ENCODE measurements at places on chromosomes 13 and 19. TPM values are rescaled to one million over a fixed set of nuclear protein-coding genes. Genes with fewer than 3 reads are reported as not detected.
A peak's percentile ranks its signal among the peaks of the same experiment; 100 is the strongest.

DNA sequence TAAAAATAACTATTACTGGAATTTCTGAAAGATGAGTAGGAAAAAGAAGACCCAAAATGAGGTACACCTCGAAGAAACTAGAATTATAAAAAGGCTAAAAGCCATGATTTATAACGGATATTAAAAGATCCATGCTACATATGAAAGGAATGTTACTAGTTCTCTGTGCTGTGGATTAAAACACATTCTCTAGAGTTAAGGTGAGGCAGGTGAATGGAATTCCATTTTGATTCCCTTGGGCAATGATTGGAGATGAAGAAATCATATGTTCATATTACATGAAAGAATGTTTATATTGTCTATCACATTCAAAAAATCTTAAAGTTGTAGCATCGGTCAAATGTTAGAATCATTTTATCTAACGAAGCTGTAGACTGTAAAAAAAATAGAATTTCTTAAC is 783.7 kb downstream of the PCDH9 start:
- no peak for DNase-seq

DNA sequence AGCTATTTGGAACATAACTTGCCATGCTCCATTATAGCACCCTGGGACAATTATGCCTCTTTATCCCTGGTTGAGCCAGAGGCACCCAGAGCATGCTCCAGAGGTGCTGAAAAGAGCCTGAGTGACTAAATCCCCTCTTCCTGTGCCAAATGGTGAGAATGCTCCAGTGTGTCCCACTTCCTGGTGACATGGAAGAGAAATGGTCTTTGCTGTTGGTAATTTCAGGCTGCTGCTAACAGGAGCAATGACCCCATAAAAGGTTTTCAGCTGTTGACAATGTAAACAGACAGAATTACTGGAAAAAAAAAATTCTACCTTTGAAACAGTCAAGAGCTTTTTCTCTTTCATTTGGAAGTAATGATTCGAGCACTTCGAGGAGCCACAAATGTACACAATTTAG is 341.8 kb downstream of the FGF9 start:
- no peak for DNase-seq

DNA sequence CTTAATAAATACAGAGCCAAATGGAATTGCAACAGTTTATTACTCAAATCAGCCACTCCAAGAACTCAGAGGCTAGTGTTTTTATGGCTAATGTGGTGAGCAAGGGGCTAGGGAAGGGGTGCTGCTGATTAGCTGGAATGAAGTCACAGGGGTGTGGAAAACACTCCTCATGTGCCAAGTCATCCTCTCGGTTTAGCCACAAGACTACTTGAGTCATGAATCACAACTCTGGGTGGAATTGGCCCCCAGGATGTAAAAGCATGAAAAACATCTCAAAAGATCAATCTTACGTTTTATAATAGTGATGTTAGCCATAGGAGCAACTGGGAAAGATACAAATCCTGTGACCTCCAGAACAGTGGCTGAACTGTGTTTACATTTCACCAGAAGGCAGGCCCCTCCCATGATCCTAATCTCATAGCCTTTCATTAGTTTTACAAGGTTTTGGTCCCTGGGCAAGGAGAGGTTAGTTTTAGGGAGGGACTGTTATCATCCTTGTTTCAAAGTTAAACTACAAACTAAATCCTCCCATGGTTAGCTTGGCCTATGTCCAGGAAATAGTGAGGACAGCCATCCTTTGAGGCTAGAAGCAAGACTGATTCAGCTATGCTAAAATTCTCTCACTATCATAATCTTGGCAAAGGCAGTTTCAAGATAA is 2020.1 kb upstream of the PCDH20 start:
- no peak for DNase-seq

DNA sequence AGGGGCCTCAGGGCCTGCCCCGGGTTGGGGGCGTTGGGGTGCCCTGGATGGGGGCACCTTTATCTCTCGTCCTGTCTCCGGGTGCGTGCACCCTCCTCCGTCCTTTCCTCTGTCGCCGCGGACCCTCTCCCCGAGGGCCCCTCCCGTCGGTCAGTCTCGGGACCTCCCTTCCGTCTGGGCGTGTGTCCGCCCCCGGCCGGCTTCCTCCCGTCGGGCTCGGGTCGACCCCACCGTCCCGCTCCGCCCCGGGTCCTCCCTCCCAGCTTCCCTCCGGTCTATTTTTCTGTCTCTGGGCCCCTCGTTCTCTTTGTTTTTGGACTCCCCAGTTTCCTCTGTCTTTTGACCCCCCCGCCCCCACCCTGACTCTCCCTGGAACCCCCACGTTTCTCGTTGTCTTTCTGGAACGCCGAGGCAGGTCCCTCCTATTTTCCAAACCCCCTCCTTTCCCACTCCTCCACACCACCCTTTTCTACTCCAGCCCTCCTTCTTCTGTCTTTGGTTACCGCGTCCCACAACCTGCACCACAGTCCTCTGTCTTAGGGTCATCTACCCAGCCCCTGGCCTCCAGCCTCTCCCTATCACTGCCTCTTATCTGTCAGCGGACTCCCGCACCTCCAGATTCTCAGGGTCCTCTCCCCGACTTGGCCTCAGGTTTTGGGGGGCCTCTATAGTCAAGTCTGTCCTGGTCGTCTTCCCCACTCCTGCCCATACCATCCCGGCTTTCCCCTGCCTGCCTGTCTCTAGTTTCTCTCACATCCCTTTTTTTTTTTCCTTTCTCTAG is 757 bp downstream of the EGLN2 start:
- peak; percentile 77 for DNase-seq

DNA sequence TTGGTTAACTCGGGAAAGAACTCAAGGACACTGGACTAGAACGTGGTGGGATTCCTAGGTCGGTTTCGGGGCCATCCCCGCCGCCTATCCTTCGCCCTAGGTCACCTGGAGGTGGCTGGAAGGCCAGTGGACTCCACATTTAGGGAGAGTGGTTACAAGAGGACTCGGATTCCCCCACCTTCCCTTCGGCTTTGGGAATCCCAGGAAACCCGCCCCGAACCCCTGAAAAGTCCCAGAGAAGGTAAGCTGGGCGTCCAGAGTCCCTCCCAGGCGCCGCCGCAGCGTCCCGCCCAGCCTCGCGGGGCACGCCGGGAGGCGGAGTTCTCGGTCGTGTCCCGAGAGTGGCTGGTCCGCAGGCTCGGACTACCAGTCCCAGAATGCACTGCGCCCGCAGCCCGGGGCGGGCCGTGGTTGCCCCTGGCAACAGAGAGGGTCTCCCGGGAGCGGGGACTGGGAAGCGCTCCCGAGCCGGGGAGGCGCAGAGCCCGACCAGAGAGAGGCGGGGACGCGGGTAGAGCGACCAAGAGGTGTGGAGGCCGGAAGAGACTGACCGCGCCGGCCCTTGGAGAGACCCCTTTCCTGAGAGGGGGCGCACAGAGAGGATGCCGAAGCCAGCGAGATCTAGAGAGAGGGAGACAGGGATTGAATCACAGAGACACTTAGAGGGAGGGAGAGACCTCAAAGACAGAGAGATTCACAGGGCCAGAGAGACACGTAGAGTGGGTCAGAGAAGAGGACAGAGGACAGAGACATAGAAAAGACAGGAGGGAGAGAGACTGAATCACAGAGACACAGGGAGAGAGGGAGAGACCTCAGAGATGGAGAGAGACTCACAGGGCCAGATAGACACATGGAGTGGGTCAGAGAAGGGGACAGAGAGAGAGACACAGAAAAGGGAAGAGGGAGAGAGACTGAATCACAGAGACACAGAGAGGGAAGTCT is 2.6 kb upstream of the PRKCG start:
- peak; percentile 96 for DNase-seq

GRCh38 chr19:53157626-53158025 is 1.2 kb downstream of the ZNF347 start:
- DNase-seq, result no peak

GRCh38 chr19:10061717-10062310 is 24.3 kb upstream of the SHFL start:
- DNase-seq, result no peak

- no peak for DNase-seq
Observed at GRCh38 chr19:52142001-52142595, 2.4 kb upstream of the ZNF616 start.

DNA sequence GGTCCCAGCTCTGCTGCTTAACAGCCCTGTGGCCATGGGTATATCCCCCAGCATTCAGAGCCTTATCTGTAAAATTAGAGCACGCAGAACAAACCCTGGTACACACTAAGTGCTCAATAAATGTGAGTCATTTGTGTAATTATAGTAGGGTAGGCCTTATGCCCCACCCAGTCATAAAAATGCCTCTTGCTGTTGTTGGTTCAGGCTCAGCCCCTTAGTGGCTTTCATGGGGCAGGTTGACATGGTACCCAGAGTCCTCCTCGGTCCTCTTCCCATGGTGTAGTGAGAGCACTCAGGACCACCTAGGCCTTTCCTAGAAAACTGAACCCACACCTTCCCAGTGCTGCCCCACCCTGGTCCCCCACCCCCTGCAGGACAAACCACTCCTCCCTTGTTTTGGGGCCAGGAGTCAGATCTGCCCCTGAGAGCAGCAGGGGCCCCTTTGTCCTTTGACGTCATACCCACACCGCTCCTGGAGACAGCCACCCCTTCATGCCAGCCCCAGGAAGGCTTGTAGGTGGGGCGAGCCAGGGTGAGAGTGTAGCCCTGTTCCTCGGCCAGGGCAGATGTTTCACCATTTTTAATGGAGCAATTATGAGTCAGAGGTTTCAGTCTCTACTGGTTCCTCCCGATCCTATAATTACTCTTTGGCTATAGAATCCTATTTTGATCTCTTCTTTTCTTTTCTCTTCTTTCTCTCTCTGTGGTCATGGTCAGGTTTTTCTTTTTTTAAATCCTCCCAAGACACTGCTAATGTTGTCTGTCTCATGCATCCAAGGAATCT is 36.8 kb downstream of the ACTN4 start:
- no peak for DNase-seq

DNA sequence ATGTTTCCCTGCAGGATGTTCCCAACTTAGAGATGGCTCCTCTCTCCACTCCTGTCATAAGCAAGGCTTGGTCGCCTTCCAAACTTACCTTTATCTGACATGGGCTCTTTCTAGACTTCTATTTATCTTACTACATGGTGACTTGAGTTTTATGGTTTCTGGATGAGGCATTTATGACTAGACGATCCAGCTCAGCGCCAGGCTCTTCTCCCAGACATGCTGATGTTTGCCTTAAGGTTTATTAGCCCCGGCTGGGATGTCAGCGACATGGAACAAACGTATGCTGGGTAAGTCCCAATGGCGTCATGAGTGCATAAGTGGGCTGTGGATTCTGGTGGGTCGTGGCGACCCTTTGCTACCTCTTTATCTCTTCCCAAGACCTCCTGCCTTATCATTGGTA is 39.8 kb upstream of the SLC15A1 start:
- DNase-seq, result no peak

GRCh38 chr13:97873398-97873797 is 80.1 kb upstream of the IPO5 start:
- no peak for DNase-seq

- no peak for DNase-seq
Observed at GRCh38 chr13:52600666-52601065, 41.6 kb upstream of the HNRNPA1L2 start.

- DNase-seq, result peak; percentile 55
Observed at GRCh38 chr19:35153701-35154524, 622 bp upstream of the FXYD5 start.

- DNase-seq, result no peak
Observed at GRCh38 chr13:29835280-29836061, 14.9 kb downstream of the UBL3 start.

- DNase-seq, result no peak
Observed at GRCh38 chr19:29866011-29866410, 54.2 kb downstream of the CCNE1 start.

GRCh38 chr13:90448466-90449037 is 898.9 kb upstream of the MIR17HG start:
- DNase-seq, result no peak

DNA sequence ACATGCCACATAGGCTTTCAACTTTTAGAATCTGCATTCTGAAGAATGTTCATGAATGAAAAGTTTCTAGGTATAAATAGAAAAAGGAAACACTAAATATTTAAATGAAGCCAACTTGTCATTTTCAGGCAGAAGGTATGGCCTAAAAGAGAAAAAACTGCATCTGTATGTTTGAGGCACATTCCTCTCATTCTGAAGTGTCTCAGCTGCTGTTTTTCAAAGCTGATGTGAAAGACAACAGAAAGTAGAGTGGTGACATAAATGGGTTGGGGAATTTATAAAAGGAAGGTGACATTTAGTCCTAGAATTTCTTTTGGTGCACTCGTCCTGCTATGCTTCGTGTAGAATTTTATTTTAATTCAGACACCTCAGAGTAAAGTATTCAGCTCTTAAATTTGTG is 539.6 kb upstream of the SLITRK5 start:
- no peak for DNase-seq

- peak; percentile 61 for DNase-seq
Observed at GRCh38 chr19:13788991-13789390, 6.3 kb upstream of the ZSWIM4 start.

DNA sequence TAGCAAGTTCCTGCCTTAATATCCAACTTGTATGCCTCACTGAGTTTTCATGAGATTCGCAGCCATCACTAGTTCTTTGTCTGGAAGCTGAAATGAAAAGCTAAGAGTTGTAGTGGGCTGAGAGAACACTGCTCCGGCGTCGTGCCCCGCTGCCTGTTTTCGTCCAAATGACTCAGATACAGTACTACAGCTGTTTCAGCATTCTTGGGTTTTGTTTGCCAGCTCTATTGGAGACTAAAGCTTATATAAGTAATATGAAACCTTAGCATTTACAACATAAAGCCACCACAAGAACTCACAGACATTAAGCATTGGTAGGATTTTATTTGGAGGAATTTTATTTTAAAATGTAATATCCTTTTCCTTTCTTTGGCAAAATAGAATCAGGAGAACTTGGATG is 299.7 kb downstream of the DLEU7 start:
- DNase-seq, result no peak

DNA sequence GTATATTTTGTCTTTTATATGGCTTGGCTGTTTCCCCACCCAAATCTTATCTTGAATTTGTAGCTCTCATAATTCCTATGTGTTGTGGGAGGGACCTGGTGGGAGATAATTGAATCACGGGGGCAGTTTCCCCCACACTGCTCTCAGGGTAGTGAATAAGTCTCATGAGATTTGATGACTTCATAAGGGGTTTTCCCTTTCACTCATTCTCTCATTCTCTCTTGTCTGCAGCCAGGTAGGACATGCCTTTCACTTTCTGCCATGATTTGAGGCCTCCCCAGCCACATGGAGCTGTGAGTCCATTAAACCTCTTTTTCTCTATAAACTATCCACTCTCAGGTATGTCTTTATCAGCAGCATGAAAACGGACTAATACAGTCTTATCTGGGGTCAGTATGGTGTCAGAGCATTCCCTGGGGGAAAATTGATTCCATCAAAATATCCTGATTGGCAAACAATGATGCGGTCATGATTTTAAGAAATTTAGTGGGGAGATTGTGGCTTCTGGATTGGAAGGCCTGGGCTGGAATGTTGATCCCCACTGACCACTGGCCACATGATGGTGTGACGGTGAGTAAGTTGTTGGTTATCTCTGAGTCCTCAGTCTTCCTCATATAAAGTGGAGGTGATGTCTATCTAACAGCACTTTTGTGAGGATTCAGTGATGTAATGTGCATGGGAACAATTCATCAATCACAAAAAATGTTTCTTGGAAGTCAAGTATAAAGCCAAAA is 27.5 kb upstream of the ANKRD10 start:
- no peak for DNase-seq

FAM124A gene
- 12.2 TPM for total RNA-seq

CD79A gene
- not detected for total RNA-seq

ICAM1 gene
- 6.4 TPM for total RNA-seq

MAB21L1 gene
- 0.40 TPM for total RNA-seq

SMIM44 gene
- total RNA-seq, result not detected

ATXN8OS gene
- total RNA-seq, result not detected

ZNF728 gene
- 4.1 TPM for total RNA-seq

VMAC gene
- total RNA-seq, result 2.1 TPM

ZNF443 gene
- 1.6 TPM for total RNA-seq

DHDH gene
- total RNA-seq, result not detected

CYP2A7 gene
- not detected for total RNA-seq

MYDGF gene
- total RNA-seq, result 23.2 TPM

ZNF823 gene
- 2.6 TPM for total RNA-seq

Data from Right ventricle myocardium superior (tissue), 1 donor.